ENCODE measurements at places on chromosomes 16 and 17.

- no peak for DNase-seq
Measured at GRCh38 chr17:29933379-29933778, 3.4 kb upstream of the SSH2 start.

DNA sequence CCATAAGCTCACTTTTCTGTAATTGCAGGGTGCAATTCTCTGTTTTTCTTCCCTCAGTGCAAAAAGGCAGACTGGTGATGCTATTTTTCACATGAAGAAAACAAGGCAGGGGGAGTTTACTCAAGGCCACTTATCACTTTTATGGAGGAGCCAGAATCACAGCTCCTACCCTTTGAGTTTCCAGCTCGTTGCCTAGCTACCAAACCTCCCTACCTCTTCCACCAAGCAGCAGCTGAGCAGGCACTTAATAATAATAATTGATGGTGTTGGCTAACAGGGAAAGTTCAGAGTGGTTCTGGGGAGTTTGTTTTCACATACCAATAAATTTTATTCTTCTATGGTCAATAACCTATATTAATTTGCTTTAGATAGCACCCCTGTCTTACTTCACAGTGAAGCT, 31.9 kb upstream of the MPHOSPH6 start:
- no peak for DNase-seq

DNA sequence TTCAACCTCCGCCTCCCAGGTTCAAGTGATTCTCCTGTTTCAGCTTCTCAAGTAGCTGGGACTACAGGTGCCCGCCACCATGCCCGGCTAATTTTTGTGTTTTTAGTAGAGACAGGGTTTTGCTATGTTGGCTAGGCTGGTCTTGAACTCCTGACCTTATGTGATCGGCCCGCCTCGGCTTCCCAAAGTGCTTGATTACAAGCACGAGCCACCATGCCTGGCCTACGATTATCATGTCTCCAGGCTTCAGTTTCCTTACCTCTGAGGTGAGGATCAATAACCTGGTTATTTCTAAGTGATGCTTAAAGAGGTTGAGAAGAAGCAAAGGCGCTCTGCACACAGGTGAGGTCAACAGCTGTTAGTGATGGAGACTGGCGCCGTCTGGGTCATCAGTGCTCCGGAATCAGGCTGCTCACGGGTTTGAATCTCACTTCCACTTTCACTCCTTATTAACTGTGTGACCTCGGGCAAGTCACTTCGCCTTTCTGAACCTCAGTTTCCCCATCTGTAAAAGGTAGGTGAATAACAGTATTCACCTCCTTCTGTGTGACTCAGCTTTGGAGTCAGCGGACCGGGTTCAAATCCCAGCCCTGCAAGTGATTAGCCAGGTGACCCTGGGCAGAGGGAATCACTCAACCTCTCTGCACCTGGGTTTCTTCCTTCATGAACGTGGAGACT, 745 bp upstream of the ABCC1 start:
- DNase-seq: peak; percentile 8

GRCh38 chr16:71339236-71340171, 19.0 kb upstream of the CALB2 start:
- no peak for DNase-seq

DNA sequence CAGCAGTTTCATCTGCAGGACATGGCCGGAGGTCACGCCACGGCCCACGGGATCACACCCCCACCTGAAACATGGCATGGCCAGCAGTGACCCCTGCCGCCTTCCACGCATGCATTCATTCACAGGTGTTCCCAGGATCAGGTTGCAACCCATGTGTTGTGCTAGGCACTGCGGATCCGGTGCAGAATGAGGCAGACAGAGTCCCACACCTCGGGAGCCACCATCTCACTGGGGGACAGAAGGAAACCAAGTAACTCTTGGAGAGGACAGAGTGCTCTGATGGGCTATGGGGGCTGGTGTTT, 4.3 kb upstream of the MSRB1 start:
- no peak for DNase-seq

DNA sequence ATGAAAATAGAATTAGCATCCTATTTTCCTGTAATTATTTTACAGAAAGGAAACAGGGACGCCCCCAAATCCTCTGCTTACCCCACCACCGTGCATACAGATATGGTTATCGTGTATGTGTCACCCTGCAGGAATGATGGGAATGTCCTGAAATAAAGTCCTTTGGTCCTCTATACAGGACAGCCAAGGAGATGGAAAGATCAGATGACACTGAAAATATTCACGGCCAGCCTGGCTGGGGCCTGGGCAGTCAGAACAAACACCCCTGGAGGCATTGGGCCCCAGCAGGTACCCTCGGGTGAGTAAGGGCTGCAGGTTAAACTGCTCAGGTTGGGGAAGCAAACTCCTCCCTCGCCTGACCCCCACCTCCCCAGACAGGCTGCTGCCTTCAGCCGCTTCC, 368.0 kb downstream of the FOXL1 start:
- no peak for DNase-seq

GRCh38 chr17:14323522-14323981, 22.7 kb downstream of the HS3ST3B1 start:
- no peak for DNase-seq

DNA sequence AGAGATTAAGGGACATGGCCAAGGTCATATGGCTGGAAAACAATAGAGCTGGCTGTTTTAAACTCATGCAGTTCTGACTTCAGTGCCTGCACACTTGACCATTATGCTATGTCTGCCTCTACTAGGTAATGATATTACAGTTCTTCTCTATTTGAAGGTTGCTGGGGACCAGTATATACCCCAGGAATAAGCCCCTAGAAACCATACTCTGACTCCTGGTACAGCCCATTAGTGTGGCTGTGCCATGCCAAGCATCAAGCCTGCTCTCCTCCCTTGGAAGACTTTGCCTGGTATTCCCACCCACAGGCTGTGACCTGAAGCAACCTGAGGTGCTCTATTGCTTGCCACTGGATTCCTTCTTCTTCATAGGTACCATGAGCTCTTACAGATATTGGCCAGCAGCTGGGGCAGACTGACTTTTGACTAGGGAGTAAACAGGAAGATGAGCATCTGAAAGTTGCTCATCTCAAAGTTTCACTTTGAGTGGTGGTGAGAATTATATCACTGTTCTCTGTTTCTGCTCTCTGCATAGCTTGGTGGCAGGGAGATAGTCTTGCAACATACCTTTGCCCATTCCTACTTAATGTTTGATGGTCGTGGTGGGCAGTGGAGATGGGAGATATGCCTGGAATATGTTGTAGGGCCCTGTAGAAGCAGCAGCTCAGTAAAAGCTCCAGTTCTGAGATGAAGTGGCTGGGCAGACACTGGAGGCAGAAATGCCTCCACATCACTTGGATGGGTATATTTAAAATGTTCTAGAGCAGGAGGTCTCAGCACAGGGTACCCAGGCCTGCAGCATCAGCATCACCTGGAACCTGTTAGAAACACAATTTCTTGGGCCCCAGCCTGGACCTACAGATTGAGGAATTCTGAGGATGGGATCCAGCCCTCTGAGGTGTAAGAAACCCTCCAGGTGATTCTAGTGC, 274.7 kb downstream of the HS3ST4 start:
- DNase-seq: no peak

DNA sequence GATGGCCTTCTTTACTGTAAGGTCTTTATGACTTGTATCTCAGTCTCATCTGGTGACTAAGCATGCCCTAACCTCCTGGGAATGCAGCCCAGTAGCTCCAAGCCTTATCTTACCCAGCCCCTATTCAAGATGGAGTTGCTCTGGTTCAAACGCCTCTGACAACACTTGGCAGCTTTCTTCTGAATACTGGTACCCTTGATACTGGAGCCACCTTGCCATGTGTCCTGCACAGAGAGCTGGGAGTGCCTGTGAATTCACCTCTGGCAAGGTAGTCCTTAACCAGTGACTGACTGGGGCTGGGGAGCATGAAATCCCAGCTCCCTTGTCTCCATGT, 17.2 kb downstream of the NUDT7 start:
- DNase-seq: no peak

DNA sequence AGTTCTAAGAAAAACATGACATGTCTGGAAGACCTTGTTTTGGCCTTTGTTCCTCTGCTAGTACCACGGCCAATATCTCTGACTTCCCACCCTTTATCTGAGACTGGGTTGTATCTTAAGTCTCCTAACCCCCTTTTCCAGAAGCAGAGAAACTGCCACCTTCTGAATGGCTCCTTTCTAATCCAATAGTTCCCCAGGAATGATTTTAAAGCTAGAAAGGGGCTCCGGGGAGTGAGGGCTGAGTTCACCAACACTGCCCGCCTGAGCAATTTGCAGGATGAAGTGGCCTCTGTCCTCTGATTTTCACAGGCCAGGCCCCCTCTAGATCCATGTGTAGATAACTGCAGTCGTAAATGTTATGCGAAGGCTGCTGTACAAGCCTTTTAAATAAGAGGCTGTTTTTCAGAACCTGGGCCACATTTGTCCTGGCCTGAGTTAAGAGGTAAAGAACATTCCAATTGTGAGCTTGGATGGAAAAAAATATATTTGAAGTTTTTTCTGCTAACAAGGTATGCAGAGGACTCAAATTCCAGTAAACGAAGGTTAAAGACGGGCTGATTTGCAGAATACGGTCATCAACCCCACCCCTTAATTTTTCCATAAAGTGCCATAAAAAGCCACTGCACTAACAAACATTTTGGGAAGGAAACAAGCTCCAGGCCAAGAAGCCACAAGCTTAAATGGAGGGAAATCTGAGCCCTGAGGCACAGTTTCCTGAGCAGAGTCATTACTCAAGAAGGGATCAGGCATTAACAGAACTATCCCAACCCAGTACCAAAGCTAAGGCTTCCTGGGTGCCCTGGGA, 117.0 kb upstream of the MAF start:
- DNase-seq: no peak
